ENCODE measurements at places on chromosomes 12 and 14.

- peak; percentile 40 for DNase-seq
Measured at GRCh38 chr12:110937104-110937641, 16.8 kb upstream of the MYL2 start.

DNA sequence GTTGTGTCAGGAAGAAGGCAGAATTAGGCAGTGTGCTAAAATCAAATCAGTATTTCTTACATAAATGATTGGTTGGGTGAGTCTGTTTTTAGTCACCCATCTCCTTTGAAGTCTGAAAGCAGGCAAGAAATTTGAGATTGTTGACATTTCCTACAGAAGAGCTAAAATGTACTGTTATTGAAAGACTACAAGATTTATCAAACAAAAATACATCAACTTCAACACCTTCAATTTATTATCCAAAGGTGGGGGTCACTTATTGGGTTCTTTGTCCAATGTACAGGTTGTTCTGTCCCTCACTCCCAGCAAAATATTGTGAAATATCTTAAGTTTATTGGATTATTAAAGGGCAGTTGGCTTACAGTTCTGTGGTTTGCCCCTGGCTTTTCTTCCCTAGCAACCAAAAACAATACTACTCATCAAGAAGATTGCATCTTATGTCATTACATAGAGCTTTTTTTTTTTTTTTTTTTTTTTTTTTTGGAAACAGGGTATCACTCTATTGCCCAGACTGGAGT lies 20.6 kb upstream of the PKP2 start:
- DNase-seq, result no peak

DNA sequence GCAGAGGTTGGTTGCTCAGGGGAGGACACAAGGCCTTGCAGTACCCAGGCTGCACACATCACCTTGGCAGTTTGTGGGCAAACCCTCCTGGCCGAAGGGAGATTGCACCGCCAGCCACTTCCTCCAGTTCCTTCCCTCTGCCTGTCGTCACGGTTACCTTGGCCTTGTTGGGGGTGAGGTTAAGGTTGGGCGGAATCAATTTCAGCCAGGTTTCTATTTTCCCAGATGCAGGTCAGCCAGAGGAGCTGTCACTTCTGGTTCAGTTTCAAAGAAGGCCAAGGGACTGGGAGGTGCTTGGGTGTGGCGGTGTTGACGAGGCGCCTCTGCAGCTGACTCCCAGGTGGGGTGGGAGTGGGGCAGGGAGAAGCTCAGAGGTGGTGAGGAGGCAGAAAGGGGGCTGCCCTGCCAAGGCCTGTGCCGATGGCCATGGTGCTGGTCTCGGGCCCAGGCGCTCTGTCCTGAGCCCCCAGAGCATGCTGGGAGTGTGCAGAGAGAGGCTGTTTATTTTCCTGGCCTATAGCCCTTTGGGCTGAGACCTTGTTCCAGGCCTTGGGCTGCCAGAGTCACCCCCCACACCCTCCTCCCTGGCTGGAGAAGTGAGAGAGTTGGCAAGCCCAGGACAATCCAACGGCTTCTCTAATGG lies 31.4 kb downstream of the JDP2 start:
- no peak for DNase-seq

DNA sequence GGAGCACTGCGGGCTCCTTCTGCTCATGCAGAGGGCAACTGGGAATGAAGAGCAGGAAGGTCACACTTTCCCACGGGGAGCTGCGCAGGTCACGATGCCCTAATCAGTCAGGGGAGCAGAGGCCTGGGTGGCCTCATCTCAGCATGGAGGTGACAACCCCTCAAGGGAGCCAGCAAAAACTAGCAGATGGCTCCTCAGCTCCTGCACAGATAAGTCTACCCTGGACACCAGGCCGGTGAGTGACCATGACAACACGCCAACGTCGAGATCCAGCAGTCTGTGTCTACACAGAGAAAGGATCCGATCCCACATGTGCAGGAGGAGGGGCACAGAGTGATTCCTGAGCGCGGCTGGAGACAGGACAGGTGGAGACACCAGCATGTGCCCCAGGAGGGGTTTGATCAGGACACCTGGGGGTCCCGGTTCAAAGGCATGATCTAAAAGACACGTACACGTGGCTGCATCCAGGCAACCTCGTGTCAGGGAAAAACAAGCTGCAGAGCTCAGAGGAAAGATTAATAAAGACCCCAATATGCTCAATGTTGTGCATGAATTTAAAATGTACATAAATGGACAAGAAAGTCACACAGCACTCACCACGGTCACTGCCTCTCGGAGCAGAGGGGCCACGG lies 153.7 kb upstream of the SFSWAP start:
- no peak for DNase-seq

DNA sequence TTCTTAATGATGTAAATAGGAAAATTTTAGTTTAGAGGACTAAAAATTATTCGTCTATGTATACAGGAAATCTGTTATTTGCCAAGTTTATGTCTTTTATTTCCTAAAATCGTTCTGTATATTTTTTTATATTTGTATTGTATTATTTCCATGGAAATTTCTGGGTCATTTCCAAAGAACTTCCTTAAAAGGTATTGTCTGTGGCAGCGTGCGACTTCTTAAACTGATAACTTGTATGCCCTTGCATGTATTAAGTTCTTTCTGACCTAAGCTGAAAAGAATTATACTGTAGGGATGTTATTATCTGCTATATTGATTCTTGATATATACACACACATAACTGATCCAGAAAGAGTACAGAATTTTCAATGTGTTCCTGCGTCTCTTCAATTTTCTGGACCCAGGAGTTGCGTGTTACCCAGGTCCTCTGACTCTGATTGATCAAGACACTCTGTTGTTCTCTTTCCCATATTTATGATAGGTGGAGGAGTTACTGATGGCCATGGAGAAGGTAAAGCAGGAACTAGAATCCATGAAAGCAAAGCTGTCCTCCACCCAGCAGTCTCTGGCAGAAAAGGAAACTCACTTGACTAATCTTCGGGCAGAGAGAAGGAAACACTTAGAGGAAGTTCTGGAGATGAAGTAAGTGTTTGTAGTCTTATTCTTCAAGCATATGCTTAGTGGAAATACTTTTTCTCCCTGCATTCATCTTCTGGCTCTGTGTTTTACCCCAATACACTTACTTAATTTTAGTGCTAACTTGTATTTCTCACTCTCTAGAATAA lies 298.5 kb downstream of the ERC1 start:
- no peak for DNase-seq

DNA sequence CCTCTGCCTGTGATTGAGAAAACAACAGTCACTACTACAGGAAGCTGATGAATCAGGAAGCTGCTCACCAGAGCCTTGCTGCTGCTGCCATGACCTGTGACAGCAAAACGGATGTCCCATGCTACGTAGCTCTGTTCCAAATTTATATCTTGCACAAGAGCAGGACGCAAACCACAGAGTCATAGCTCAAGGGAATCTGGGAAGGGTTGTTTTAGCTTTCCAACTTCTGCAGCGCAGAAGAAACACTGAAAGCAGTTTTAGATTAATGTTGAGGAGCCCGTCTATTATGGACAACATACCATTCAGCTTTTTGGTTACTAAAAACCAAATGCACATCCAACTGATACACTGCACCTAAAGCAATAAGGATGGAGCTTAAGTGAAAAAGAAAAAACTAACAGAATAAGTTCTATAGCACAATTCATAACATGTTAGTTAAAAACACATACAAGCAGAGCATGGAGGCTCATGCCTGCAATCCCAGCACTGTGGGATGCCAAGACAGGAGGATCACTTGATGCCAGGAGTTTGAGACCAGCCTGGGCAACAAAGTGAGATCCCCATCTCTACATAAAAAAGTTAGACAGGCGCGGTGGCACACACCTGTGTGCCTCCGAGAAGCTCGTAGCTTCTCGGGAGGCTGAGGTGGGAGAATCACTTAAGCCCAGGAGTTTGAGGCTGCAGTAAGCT lies 1.7 kb upstream of the ANKRD33 start:
- DNase-seq, result peak; percentile 48

GRCh38 chr12:60176891-60177290 lies 581.1 kb downstream of the SLC16A7 start:
- DNase-seq, result no peak

GRCh38 chr12:22356231-22356630 lies 21.7 kb upstream of the ST8SIA1 start:
- DNase-seq, result no peak

GRCh38 chr12:90978117-90978770 lies 23.3 kb upstream of the CCER1 start:
- no peak for DNase-seq

DNA sequence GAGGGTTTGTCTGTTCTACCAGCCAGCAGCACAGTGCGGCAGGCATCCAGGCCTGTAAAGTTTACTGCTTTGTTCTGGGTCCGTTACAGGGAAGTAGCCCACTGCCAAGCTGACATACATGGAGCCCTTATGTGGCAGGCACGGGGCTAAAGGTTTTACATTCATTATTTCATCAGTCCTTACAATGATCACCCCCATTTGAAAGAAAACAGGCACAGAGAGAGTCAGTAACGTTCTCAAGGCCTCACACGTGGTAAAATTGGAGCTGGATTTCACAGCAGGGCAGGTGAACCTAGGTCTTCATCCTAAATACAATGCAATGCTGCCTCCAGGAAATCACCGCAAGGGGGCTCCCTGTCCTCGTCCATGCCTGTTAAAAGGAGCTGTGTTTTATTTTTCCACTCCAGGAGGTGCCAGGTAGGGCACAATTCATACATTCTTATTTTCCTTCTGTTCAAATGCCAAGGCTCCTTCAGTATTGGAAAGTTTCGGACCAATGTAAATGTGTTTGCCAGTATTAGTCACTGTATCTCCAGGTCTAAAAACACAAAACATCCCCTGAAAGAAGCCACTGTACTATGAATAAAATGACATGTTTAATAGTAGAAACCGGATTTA lies 172.2 kb upstream of the GZMB start:
- DNase-seq, result no peak

- peak; percentile 84 for DNase-seq
Measured at GRCh38 chr14:92121670-92122350, at the start of the genes CPSF2 and NDUFB1. CPSF2 (plus strand) TSS chr14:92121969; CDS start chr14:92130985, 9,016 bp downstream. NDUFB1 (minus strand) TSS chr14:92121706; CDS start chr14:92117637, 4,069 bp downstream.

- DNase-seq, result no peak
Measured at GRCh38 chr14:69567563-69567962, 7.1 kb downstream of the CCDC177 start.

DNA sequence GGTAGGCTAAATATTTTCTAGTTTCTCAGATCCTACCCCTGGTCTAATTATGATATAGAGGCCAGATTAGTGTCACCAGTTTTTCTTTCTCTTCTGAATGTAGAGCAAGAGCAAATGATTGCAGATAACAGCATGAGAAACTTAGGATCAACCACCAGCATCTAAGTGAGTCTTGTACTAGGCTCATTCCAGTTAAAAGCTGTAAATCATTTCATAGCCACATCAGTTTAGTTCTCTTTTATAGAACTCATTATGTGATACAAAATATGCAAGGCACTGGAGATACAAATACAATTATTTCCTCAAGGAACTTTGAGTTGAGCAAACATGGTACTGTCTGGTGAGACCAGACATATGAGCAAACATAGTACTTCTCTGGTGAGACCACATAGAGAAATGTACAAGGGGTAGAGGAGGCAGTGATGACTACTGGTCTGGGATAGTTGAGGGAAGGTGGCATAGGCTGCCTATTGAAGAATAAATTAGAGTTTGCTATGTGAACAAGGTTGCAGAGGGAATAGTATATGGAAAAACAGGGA lies 59.5 kb downstream of the CRADD start:
- DNase-seq, result no peak

DNA sequence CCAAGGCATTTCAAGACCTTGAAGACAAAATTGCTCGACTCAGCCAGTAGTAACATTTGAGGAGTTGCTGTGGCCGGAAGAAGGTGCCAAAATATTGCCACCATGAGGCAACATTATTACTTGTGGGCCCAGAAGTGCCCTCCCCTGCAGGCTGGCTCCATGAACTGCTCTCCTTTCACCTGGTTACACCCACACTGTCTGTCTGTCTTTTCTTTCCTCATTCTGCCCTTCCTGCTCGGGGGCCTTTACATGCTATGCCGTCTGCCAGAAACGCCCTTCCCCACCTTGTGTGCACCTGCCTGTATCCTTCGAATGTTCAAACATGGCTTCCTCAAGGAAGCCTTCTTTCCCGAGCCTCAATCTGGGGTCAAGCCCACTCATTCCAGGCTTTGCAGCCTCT lies 224.2 kb upstream of the DIO3 start:
- DNase-seq, result no peak

DNA sequence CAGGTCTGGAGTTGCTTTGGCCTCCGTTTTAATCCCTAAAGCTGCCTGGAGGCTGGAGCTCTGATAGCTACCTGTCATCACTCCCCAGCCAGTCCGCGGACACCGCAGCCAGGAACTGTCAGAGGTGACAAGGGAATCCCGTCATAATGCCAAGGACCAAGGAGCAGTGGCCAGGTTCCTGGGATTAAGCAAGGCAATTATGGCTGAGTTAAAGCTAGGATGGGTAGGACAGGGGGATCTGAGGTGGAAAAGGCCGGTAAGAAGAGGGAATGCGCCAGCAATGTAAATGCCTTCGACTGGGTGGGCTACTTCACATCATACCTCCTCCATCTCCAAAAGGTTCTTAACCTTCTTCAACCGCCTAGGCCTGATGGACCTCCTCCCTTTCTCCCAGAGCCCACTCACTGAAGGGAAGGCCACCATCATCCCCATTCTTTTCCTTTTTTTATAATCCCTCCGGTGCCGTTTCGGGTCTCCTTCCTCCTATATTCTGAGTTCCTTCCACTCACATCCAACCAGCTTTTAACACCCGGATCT lies 1.9 kb downstream of the PPP1R3E start:
- peak; percentile 14 for DNase-seq

- DNase-seq, result no peak
Measured at GRCh38 chr12:130664252-130664651, 51.8 kb downstream of the RIMBP2 start.

- DNase-seq, result peak; percentile 67
Measured at GRCh38 chr14:32077081-32078022, at the start of gene ARHGAP5. ARHGAP5 (plus strand) TSS chr14:32077304; CDS start chr14:32090670, 13,366 bp downstream.

- DNase-seq, result no peak
Measured at GRCh38 chr14:103304706-103305105, 29.3 kb upstream of the EIF5 start.

- no peak for DNase-seq
Measured at GRCh38 chr14:51356381-51356780, 116.3 kb downstream of the TMX1 start.

- no peak for DNase-seq
Measured at GRCh38 chr12:3247629-3248161, 170.5 kb downstream of the TSPAN9 start.

DNA sequence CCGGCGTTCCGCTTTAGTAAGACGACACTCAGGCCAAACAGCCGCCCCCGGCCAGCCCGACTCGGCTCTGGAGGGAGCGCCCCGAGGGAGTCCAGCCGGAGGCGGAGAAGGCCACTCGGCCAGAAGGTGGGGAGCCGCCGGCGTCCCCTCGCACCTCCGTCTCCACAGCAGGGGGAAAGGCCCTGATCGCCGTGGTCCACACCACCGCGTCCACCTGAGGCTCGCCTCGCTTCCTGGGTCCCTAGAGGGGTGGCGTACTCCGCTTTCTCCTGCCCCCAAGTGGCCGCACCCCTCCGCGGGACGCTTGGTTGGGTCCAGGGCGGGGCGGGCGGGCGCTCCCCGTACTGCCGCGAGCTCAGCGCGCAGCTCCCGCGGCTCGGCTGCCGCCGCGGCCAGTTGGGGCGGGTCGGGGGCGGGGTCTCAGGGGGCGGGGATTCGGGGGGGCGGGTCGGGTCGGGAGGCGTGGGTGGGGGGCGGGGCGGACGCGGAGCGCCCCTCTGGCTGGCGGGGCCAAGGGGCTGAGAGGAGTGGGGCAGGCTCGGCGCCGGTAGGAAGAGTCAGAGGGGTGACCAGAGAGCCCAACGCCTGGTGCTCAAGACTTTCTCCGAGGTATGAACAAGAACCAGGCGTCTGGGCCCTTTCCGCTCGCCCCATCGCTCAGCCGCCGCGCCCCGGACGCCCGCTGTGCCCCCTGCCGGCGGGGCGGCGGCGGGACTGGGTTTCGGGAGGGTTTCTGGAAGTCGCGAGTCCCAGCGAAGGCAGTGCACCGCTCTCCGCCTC lies at the start of gene FRMD6:
Gene FRMD6, plus strand, starts transcription at position 523 of the 780 bp plus-strand sequence. CDS start 37,927 bp downstream, outside the sequence.
- peak; percentile 76 for DNase-seq

- DNase-seq, result no peak
Measured at GRCh38 chr12:3130057-3130830, 53.1 kb downstream of the TSPAN9 start.
